Frontal cortex (tissue), 4 donors: ENCODE measurements at places on chromosomes 3 and 15.
A peak's percentile ranks its signal among the peaks of the same experiment; 100 is the strongest.

GRCh38 chr15:69979783-69980182 is 117.9 kb downstream of the TLE3 start:
- no peak for DNase-seq

DNA sequence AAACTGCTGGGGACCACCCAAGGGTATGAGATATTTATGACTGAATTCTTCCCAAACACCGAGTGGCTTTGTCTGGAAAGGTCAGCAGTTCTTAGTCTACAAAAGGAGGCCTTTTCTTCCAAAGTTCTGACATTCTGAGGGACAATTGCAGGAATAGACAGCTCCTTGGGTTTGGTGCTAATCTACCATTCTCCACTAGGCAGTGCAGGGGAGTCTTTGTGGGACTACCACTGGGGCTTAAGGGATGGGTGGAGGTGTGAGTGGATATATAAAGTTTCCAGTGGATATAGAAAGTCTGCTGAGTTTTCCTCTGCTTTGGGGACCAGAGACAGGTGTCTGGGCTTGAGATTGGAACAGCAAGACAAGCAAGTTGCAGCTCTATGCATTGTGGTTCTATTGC is 62.7 kb downstream of the EXOG start:
- DNase-seq = no peak

GRCh38 chr3:155853214-155854140 is 750 bp downstream of the SLC33A1 start:
- no peak for DNase-seq

GRCh38 chr15:40006646-40007045 is 32.3 kb downstream of the SRP14 start:
- DNase-seq = no peak

GRCh38 chr15:88651971-88652370 is 13.2 kb downstream of the ISG20 start:
- no peak for DNase-seq

DNA sequence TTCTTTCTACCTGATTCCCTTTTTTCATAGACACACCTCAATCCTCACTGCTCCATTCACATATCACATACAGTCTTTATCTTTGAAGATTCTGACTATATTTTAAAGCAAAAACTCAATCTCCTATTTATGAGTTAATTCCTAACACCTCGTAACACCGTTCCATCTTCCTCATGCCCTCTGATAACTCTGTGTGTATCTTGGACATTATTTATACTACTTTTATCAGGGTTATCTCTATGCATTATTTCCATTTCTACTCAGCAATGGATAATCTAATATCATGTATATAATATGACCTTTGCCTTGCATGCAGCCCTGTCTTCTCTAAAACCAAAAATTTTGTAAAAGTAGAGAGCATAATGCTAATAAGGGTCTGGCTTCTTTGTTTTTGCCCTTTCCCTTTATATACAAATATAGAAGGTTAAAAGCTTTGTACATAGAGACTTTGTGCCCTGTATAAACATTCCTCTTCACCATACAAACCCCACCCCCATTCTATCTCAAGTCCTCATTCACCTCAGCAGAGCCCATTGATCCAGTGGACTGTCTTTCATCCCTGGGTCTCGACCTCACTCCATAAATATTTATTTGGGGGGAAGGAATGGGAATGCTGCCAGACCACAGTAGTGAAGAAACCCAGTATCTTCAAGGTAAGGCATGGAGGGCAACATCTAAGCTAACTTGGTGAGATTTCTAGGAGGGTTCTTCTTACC is 21.8 kb downstream of the TRIM42 start:
- no peak for DNase-seq

- DNase-seq = no peak
Observed at GRCh38 chr3:71462586-71462985, 120.9 kb downstream of the FOXP1 start.

DNA sequence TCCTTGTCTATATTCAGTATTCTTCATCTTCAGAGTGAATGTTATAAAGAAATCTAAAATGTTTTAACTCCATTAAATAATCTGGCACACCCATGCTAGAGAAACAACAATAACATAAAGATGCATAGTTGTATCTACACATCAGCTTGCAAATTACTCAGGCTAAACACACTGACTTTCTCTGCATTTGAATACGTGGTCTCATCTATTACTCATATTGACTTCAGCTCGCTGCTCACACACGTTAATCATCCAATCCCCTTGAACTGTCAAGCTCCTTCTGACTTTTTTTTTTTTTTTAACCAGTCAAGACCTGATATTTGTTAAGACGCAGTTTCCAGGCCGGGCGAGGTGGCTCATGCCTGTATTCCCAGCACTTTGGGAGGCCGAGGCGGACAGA is 1137.3 kb upstream of the CADM2 start:
- no peak for DNase-seq

- DNase-seq = no peak
Observed at GRCh38 chr15:70227147-70227546, 129.4 kb upstream of the TLE3 start.

DNA sequence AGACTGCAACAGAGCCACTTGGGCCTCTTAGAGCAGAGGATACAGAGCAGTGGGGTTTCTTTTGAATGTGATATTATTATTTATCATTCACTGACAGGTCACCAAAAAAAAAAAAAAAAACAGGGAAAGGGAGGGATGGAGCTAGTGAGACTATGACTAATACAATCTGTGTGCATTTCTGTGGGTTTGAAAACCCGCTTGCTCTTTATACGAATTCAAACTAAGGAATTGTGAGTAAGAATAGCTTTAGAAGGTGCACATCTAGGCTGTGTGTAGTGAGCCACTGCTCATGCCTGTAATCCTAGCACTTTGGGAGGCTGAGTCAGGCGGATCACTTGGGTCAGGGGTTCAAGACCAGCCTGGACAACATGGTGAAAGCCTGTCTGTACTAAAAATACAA is 186.6 kb upstream of the MANF start:
- DNase-seq = peak; percentile 11

GRCh38 chr3:131282379-131282778 is 99.2 kb upstream of the NUDT16 start:
- no peak for DNase-seq

- no peak for DNase-seq
Observed at GRCh38 chr3:43363621-43364266, 77.4 kb downstream of the SNRK start.

- no peak for DNase-seq
Observed at GRCh38 chr3:58824285-58824684, 157.7 kb upstream of the FAM3D start.

DNA sequence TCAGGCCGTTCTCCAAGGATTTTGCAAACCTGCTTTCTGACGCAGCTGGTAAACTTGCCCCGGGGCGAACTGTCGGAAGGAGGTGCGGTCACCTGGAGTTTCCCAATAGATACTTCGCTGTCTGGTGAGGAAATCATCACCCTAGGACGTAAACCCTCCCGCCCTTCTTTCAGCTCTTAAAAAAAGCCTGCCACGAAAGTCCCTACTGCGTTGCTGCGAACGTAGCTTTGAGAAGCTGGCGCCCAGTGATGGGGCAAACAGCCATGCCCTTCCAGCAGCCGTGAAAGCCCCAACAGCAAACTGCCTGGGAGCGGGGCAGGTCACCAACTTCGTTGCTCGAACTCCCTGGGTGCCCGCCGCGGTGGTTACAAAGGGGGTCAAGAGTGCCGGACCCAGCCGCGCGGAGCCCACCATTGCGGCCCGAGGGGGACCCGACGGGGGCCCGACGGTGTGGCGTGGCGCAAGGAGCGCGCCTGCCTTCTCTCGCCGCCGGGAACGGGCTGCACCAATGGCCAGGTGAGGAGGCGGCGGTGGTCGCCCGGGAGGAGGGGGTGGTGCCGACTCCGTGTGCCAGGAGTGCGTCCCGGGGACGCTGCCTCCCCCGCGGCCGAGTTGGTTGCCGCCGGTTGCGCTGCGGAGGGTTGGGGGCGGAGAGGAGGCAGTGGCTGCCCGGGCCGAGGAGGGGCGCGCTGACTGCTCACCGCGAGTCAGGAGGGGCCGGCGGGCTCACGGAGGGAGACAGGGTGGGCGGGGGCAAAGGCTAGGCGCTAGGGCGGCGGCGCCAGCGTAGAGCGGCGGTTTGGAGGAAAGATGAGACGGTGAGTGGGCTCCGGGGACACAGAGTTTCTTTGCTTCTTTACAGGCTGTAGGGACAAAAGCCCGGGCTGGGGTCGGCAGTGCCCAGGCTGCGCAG is at the start of gene PHLDB2:
Gene PHLDB2, plus strand, starts transcription at position 205 of the 913 bp plus-strand sequence. CDS start 24,813 bp downstream, outside the sequence.
- peak; percentile 70 for DNase-seq

- DNase-seq = no peak
Observed at GRCh38 chr3:168002786-168003368, 92.8 kb downstream of the GOLIM4 start.

- no peak for DNase-seq
Observed at GRCh38 chr15:54820811-54821210, 375.9 kb downstream of the RSL24D1 start.

GRCh38 chr15:66833371-66833770 is 131.3 kb downstream of the SMAD6 start:
- no peak for DNase-seq

GRCh38 chr3:14482271-14482721 is 57.8 kb downstream of the GRIP2 start:
- DNase-seq = no peak

DNA sequence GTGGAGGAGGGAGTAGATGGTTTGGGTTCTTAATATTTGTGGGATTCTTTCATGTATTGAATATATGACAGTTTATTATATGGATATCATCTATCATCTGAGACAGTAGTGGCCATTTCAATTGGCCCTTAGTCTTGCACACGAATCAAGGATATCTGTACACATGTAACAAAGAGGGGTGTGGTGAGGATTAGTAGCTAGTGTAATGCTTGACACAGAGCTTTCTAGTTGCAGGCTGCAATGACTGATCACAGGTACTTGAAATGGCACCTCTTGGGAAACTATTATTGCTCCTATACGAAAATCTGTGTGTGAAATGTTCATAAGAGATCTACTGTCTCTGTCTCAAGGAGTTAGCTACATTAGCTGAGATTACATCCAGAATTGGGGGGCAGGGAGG is 12.8 kb downstream of the TM4SF1 start:
- DNase-seq = no peak

- DNase-seq = no peak
Observed at GRCh38 chr3:86960550-86960949, 30.4 kb downstream of the VGLL3 start.

DNA sequence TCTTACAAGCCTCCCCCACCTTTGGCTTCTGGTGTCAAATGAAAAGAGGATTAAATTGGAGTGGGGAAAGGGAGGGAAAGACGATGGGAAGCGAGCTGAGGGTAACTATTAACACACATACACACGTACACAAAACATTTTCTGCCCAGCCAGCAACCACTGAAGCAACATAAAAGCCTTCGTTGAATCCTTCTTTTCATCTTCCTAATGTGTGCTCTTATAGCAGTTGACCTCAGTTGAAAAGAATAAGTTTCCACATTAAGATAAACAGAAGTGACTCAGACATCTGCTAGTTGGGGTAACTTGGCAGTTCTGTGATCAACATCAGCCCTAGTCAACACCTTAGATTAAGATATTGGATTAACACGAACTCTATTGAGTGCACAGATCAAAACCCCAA is 558.5 kb downstream of the MECOM start:
- no peak for DNase-seq

DNA sequence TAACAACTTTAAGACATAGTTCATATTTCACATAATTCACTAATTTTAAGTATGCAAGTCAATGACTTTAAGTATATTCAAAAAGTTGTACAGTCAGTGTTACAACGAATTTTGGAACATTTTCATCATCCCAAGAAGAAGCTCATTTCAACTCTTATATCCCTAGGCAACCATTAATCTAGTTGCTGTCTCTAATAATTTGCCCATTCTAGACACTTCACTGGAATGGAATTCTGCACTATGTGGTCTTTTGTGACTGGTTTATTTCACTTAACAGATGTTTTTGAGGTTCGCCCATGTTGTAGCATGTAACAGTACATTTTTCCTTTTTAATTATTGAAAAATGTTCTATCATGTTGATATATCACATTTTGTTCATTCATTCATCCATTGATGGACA is 104.2 kb upstream of the SPRED1 start:
- DNase-seq = no peak

GRCh38 chr3:58116985-58117384 is 93.8 kb downstream of the DNASE1L3 start:
- no peak for DNase-seq

- DNase-seq = no peak
Observed at GRCh38 chr3:82085356-82085755, 323.9 kb upstream of the GBE1 start.

DNA sequence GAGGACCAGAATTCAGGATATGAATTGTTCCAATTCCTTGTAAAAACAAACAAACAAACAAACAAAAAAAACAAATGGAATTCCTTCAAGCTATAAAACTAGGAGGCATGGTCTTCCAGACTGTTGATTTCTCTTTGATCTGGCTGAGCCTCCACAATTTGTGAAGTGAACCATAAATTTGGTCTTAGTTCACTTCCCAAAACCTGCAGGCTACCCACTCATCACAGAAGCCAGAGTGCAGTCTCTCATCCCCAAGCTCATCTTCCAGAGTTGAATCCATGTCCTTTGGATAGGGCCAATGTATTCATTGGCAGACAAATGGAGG is 203.9 kb downstream of the DTWD1 start:
- no peak for DNase-seq

GRCh38 chr3:57127891-57128518 is 37.1 kb downstream of the IL17RD start:
- DNase-seq = no peak

- no peak for DNase-seq
Observed at GRCh38 chr3:100606894-100607512, 2.4 kb upstream of the ADGRG7 start.

- no peak for DNase-seq
Observed at GRCh38 chr15:71456811-71457210, 341.5 kb downstream of the THSD4 start.

DNA sequence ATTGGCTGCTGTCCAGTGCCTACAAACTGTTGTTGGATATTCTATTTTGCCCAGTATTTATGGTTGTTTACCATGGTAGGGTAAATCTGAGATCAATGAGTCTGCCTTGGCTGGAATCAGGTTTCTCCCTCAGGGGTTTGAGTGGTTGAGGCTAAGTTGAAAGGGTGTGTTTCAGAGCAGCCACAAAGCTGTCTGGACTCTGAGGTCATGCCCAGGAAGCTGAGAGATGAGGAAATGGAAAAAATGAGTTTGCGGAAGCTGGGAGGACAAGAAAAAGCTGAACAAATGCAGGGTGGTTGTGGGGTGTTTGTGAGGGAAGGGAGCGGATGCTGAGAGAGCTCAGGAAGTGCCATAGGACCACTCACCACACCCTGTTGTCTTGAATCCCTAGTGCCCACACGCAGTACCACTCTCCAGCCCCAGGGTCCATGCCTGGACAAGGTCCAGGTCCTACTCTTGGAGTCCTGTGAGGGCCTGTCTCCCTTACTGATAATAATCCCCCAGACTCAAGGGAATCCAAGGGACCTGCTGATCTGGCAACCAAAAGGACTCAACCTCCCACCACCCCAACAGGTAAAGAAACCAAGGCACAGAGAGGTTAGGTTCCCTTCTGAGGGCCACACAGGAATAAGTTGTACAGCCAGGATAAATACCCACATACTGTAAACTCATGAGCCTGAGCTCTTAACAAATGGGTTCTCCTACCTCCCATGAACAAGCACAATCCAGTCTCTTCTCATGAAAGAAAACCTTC is 81.6 kb downstream of the PPCDC start:
- DNase-seq = peak; percentile 37

- DNase-seq = no peak
Observed at GRCh38 chr3:183493296-183494045, 62.0 kb downstream of the KLHL6 start.
